ENCODE measurements at places on chromosomes 16 and 17.

DNA sequence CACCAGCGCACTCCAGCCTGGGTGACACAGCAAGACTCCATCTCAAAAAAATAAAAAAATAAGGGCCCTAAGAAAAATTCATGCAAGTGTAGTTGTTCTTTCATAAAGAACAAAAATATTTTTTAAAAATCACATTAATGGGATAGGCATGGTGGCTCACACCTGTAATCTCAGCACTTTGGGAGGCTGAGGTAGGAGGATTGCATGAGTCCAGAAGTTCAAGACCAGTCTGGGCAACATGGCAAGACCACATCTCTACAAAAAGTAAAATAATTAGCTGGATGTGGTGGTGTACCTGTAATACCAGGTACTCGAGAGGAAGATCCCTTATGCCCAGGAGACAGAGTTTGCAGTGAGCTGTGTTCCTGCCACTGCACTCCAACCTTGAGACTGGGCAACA, 15.2 kb upstream of the BRIP1 start:
- no peak for DNase-seq

- DNase-seq: no peak
These were observed 46.7 kb downstream of the C17orf67 start for GRCh38 chr17:56786989-56787482.

GRCh38 chr16:75237398-75238131, 13.9 kb downstream of the BCAR1 start:
- DNase-seq: no peak

DNA sequence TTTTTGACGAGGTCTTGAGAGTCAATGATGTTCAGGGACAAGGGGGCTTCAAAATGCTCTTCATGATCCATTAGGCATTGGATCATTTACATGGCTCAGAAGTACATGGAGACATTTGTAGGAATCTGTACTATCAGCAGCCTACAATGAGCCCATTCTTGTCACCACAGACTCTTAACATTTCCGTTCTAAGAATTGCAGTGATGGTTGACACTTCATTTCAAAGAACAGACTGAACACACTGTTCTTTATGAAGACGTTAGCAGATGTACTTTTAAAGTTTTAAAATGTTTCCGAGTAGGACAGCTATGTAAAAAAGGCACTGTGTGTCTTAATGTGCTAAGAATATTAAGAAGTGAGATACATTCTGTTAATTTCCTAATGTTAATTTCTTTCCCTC, 97.3 kb upstream of the GOT2 start:
- no peak for DNase-seq

DNA sequence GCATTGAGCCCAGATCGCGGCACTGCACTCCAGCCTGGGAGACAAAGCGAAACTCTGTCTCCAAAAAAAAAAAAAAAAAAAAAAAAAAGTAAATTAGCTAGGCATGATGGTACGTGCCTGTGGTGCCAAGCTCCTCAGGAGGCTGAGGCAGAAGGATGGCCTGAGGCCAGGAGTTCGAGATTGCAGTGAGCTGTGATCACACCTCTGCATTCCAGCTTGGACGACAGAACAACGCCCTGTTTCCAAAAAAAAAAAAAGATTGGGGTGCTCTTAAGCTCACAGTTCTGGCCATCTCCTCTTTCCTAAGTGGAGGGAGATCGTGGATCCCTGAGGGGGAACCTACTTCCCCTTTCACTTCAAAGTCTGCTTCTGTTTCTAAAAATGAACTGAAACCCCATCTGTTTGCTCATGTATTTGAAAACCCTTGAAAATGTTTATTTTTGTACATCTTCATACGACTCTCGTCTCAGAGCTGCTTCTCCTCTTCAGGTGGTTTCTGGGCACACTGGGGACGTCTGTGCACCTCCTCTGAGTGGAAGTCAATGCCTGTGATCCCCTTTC, 138.8 kb downstream of the PRKCA start:
- no peak for DNase-seq

GRCh38 chr17:38870259-38871165, 654 bp downstream of the LASP1 start:
- DNase-seq: peak; percentile 67

DNA sequence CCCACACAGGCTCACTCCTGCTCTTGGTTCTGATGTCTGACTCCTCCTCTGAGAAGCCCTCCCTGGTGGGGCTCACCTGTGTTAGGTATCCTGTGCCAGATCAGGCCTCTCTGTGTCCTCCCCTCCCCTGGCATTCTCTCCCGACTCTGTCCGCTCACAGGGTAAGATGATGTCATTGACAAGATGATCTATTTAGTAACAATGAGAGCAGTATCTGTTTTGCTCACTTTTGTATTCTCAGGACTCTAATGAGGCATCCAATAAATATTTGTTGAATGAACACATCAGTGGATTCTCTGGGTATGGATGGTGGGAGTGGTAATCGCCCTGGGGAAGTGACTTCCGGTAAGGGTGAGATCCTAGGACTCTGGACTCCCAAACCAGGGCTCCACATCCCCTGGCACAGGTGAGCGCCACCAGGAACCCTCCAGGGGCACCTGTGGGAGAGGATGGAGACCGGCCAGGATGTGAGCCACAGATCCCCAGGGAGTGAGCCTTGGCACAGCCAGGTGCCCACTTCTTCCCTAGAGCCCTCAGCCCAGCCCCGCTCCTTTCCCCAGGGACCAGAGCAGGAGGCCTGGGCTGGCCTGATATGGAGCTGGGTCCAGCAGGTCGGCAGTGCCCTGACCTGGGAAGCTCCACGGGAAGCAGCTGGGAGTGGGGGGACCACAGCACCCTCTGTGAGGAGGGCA, 5.4 kb upstream of the HAP1 start:
- DNase-seq: no peak

DNA sequence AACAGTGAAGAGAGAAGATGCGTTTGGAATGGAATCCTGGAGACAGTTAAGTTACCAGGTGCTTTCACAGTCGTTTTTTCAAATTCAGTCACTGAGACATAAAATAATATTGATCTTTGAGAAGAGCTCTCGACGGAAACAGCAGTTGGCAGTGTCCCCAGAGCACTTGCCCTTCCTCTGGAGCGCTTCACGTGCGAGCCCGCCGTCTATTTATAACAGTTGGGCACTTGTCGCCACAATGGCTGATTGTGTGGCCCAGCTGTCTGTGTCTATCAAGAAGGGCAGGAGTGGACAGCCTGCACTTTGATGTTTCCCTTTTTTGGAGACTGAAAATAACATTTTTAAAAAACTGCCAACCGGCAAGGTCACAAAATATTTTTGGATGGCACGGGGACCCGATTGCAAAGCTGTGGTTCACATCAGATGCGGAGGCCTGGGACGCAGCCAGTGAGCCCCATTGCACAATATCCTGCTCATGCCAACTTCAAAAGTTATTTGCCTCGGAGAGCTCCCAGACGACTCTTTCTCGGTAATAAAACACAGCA, 62.9 kb downstream of the ADCY9 start:
- peak; percentile 53 for DNase-seq

GRCh38 chr17:81002409-81003361, 11.0 kb downstream of the CHMP6 start:
- DNase-seq: peak; percentile 43

GRCh38 chr17:5044630-5045029, 9.4 kb upstream of the SLC52A1 start:
- no peak for DNase-seq

GRCh38 chr16:81629034-81629802, 149.9 kb upstream of the PLCG2 start:
- no peak for DNase-seq

Data from anterior cingulate cortex (tissue), 58 donors.